HFFc6 (cell line): ENCODE measurements at places on chromosomes 5 and 9. TPM values are rescaled to one million over a fixed set of nuclear protein-coding genes. Genes with fewer than 3 reads are reported as not detected.
A peak's percentile ranks its signal among the peaks of the same experiment; 100 is the strongest.

The HCN1 gene
- not detected in 3 replicates for total RNA-seq

The MARVELD2 gene
- total RNA-seq, result 0.05 to 0.16 TPM (median 0.15 TPM) in 3 replicates

The SLIT3 gene
- total RNA-seq, result 4.2 to 6.5 TPM (median 4.3 TPM) in 3 replicates

- no peaks in the 10 kb centered on the region for H3K36me3 ChIP-seq
- no peak overlapping the region for H3K27ac ChIP-seq
- H3K4me1 ChIP-seq, result peaks cover 31% of the 10 kb centered on the region
- H3K4me3 ChIP-seq, result no peak overlapping the region
- no peaks in the 10 kb centered on the region for H3K27me3 ChIP-seq
Observed at GRCh38 chr9:98517761-98518160, 191.0 kb downstream of the GABBR2 start.

The NR4A3 gene
- 1.2 to 2.8 TPM (median 1.7 TPM) in 3 replicates for total RNA-seq

- no peak for DNase-seq
- H3K4me1 ChIP-seq, result peaks cover 17% of the 10 kb centered on the region
- H3K4me3 ChIP-seq, result no peak overlapping the region
- no peak overlapping the region for H3K27ac ChIP-seq
- H3K27me3 ChIP-seq, result peaks cover 3% of the 10 kb centered on the region; the same call in 1 of the 2 replicates
Observed at GRCh38 chr5:449151-449550, 6.2 kb downstream of the EXOC3 start.

The LCN15 gene
- total RNA-seq, result not detected in 3 replicates

DNA sequence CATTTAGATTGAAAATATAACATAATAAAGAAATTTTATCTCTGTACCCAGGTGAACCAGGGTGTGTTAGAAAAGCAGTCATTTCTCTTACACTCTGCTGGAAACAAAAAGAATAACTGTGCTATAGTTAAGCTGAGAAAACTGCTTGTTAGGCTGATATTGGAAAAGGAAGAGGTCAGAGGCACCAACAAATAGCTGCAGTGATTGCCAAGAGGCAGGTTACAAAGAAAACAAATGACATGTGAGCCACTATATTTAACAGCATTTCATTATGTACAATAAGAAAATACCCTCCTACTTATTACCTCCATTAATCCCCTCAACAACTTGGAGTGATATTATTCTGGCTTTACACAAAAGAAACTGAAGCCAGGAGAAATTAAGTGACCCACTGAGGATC, 607.9 kb upstream of the TLE4 start:
- DNase-seq, result no peak
- H3K4me1 ChIP-seq, result peaks cover 44% of the 10 kb centered on the region
- no peak overlapping the region for H3K4me3 ChIP-seq

- no peak overlapping the region for H3K4me3 ChIP-seq
- no peak for DNase-seq
- peaks cover 9% of the 10 kb centered on the region for H3K27me3 ChIP-seq
- no peaks in the 10 kb centered on the region for H3K36me3 ChIP-seq
Observed at GRCh38 chr5:35269006-35269405, 38.7 kb upstream of the PRLR start.

- peaks cover 3% of the 10 kb centered on the region; the same call in 1 of the 2 replicates for H3K27me3 ChIP-seq
- peak overlapping the region; percentile 90 for H3K4me3 ChIP-seq
- DNase-seq, result peak; percentile 43
Observed at GRCh38 chr9:27572566-27572917, 739 bp downstream of the C9orf72 start.

DNA sequence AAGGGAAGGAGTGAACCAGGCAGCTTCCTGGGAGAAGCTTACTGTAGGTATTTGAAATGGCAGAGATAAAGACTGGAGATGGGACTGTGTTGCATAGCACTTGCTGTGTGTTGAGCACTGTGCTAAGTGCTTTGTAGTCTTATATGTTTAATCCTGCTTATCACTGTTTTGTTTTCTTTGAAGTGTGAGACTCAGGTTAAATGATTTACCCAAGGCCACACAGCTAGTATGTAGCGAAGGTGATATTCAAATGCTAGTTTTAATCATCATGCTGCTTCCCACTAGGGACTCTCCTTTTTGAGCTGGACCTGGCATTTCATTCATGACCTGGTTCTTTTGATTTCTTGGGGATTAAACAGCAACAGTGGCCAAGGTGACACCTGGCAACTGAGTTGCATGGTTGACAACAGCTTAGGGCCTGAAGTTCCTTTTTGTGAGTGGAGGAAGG, 35.3 kb upstream of the SPRY4 start:
- no peak for DNase-seq
- peaks cover 10% of the 10 kb centered on the region for H3K36me3 ChIP-seq
- peak overlapping the region; percentile 56 for H3K4me3 ChIP-seq
- peak overlapping the region; percentile 67 for H3K27ac ChIP-seq

DNA sequence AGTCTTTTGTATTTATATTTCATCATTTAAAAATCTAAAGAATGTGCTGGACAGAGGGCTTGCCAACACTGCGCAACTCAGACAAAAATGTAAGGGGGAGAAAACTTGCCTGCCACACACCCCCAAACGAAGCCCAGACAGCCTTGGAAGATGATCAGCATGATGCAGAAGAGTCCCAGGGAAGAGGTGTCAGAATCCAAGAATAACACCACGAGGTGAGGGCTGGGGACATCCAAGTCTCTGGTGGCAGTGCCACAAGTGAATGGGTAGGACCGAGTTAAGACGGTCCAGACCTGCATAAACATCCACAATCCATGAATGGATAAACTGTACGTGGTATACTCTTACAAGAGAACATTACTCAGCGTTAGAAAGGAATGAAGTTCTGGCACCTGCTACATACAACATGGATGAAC, 10.4 kb downstream of the EPB41L4B start:
- H3K4me1 ChIP-seq, result peaks cover 18% of the 10 kb centered on the region
- no peak overlapping the region for H3K4me3 ChIP-seq
- H3K36me3 ChIP-seq, result no peaks in the 10 kb centered on the region
- peaks cover 56% of the 10 kb centered on the region for H3K27me3 ChIP-seq
- DNase-seq, result no peak

The RIC1 gene
- total RNA-seq, result 29.2 to 31.9 TPM (median 29.9 TPM) in 3 replicates

The TMEM141 gene
- 54.0 and 60.9 TPM in 2 replicates for total RNA-seq

DNA sequence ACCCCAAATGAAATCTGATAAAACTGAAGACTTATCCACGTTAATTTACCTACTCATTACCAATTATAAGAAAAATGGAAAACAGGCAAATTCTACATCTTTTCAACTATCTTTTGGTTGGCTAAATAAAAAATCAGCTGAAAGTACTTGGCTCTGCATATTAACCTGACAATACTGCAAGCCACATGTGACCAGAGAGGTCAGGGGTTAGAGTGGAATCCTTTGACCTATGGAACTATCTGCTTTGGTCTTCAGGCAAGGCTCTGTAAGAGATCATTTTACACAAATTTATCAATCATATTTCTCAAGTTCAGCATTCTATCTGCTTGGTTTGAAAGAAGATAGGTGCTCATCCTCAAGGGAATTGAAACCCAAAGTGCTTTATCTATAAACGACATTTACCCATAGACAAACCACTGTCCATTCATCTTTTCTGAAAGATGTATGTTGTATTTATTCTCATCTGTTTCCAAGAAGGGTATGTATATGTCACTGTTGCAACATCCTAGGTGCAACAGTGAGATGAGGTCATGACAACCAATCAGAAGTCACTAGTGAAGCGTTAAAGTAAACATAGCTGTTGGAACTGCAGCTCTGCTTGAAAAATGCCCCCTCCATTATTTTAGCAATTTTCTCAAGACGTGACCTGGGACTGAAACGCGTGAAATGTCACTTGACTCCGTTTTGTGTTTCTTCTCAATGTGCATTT, 144.9 kb upstream of the POU5F2 start:
- no peak for DNase-seq
- H3K27ac ChIP-seq, result no peak overlapping the region
- H3K27me3 ChIP-seq, result no peaks in the 10 kb centered on the region
- no peaks in the 10 kb centered on the region for H3K36me3 ChIP-seq
- peaks cover 16% of the 10 kb centered on the region for H3K4me1 ChIP-seq
- H3K4me3 ChIP-seq, result no peak overlapping the region

DNA sequence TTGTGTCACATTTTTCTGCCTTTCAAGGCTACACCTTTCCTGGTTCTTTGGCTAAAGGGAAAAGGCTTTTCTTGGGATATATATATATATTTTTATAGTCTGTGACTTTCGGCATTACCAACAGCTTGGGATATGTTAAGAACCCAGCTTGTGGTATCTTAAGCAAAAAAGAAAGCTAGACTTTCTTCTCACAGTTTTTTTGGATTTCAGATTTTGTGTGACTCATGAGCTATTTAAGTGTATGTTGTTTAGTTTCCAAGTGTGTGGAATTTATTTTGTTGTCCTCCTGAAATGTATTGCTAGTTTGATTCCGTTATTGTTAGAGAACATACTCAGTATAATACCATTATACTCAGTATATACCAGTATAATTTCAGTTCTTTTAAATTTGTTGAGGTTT, 64.8 kb downstream of the ERCC6L2 start:
- H3K27me3 ChIP-seq, result no peaks in the 10 kb centered on the region; the same call in 1 of the 2 replicates
- DNase-seq, result no peak
- no peak overlapping the region for H3K27ac ChIP-seq
- no peak overlapping the region for H3K4me3 ChIP-seq
- peaks cover 69% of the 10 kb centered on the region for H3K36me3 ChIP-seq
- H3K4me1 ChIP-seq, result peaks cover 7% of the 10 kb centered on the region; the same call in 1 of the 2 replicates

The PCDHB8 gene
- total RNA-seq, result 0.88 to 2.0 TPM (median 0.90 TPM) in 3 replicates

DNA sequence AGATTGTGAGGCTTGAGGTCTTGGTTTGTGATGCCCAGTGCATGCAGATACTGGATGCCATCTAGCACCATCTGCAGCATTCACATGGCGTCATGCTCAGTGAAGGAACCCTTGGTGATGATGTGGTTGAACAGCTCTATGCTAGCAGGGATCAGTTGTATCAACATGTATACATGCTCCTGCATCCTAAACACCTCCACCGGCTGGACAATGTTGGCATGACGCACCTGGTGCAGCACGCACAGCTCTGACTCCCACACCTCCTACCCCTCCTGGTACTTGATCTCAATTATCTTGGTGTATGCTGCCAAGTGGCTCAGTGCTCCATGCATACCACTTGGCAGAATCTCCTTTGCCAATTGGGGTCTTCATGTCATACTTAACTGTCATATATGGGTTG, 49.1 kb downstream of the MTREX start:
- H3K27me3 ChIP-seq, result no peaks in the 10 kb centered on the region; the same call in 1 of the 2 replicates
- H3K4me1 ChIP-seq, result peaks cover 12% of the 10 kb centered on the region
- no peak overlapping the region for H3K27ac ChIP-seq
- H3K36me3 ChIP-seq, result peaks cover 46% of the 10 kb centered on the region

GRCh38 chr9:109934136-109934856, 154.3 kb downstream of the PALM2AKAP2 start:
- peaks cover 11% of the 10 kb centered on the region for H3K36me3 ChIP-seq
- no peak overlapping the region for H3K27ac ChIP-seq
- DNase-seq, result no peak
- peaks cover 13% of the 10 kb centered on the region for H3K4me1 ChIP-seq
- no peaks in the 10 kb centered on the region; the same call in 1 of the 2 replicates for H3K27me3 ChIP-seq

DNA sequence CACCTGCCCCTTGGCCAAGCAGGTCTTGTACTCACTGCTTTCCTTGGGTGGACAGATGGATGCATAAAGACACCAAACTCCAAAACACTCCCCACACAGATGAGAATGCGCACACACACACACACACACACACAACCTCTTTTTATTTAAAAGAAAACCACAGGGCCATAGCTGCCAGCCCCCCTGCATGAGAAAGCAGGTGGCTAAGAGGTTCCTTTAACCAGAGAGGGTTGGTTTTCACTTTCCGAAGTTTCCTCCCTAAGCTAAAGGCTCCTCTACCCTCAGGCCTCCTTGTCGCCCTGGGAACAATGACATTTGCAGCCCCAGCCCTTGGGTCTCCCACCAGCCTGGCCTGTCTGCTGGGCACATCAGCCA, 11.1 kb downstream of the NR5A1 start:
- H3K36me3 ChIP-seq, result no peaks in the 10 kb centered on the region
- no peaks in the 10 kb centered on the region for H3K4me1 ChIP-seq
- H3K4me3 ChIP-seq, result no peak overlapping the region

- DNase-seq, result peak; percentile 14
- H3K27ac ChIP-seq, result no peak overlapping the region
- H3K4me3 ChIP-seq, result no peak overlapping the region
- peaks cover 10% of the 10 kb centered on the region for H3K4me1 ChIP-seq
Observed at GRCh38 chr9:19232823-19233194, 2.3 kb downstream of the DENND4C start.

GRCh38 chr9:131743096-131743495, 3.2 kb upstream of the RAPGEF1 start:
- no peak overlapping the region for H3K4me3 ChIP-seq
- no peak for DNase-seq
- H3K36me3 ChIP-seq, result no peaks in the 10 kb centered on the region
- H3K27me3 ChIP-seq, result no peaks in the 10 kb centered on the region; the same call in none of the 2 replicates
- no peak overlapping the region; the same call in 1 of the 2 replicates for H3K27ac ChIP-seq
- peaks cover 24% of the 10 kb centered on the region for H3K4me1 ChIP-seq

GRCh38 chr9:1939466-1939865, 75.7 kb upstream of the SMARCA2 start:
- H3K27ac ChIP-seq, result no peak overlapping the region
- no peak overlapping the region for H3K4me3 ChIP-seq
- DNase-seq, result no peak
- no peaks in the 10 kb centered on the region for H3K36me3 ChIP-seq

- peak overlapping the region; percentile 52 for H3K27ac ChIP-seq
- H3K4me1 ChIP-seq, result peaks cover 77% of the 10 kb centered on the region
- H3K27me3 ChIP-seq, result peaks cover 2% of the 10 kb centered on the region; the same call in 1 of the 2 replicates
Observed at GRCh38 chr5:103283120-103283519, 24.6 kb downstream of the MACIR start.

The MAMDC2 gene
- 4.0 to 15.2 TPM (median 9.0 TPM) in 3 replicates for total RNA-seq

GRCh38 chr9:133703591-133704399, 34.4 kb downstream of the SARDH start:
- peaks cover 15% of the 10 kb centered on the region for H3K27me3 ChIP-seq
- DNase-seq, result no peak
- H3K4me1 ChIP-seq, result peaks cover 13% of the 10 kb centered on the region
- H3K27ac ChIP-seq, result no peak overlapping the region
- no peak overlapping the region for H3K4me3 ChIP-seq

DNA sequence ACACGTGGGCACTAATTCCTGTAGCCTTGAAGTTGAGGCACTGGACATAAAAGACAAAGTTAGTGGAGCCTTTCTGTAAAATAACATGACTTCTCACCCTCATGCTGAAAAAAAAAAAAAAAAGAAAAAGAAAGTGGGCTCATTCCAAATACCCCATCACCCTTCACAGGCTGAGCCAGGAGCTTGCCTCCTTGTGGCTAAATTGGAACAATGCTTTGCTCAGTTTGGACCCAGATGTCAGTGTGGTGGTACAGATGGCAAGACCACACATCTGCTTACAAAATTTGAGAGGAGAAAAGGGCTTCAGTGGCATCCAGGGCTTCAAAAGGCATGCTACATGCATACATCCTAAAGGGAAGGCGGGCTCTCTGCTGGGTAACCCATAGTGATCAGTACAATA, 342.8 kb downstream of the EBF1 start:
- H3K4me1 ChIP-seq, result no peaks in the 10 kb centered on the region
- no peaks in the 10 kb centered on the region; the same call in 1 of the 2 replicates for H3K27me3 ChIP-seq
- H3K4me3 ChIP-seq, result no peak overlapping the region
- no peak overlapping the region for H3K27ac ChIP-seq
